ENCODE measurements at places on chromosomes 3 and 15.

DNA sequence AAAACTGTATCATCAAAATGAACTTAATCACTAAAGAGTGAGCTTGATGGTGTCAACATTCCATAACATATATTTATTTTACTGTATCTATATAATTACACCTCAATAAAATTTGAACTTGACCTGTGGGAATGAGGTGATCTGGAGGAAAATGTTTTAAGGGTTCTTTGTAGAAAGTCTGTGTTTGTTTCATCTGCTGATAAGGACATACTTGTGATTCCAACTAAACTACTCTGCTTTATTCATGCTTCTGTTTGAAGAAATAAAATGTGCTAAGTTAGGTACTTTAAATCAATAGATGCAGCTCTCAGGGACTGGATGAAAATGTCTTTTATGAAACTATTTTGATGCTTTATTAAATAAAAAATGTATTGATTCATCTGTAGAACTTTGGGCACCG, 11.6 kb upstream of the PLOD2 start:
- no peak for DNase-seq

GRCh38 chr3:127483902-127484591, 106.5 kb downstream of the TPRA1 start:
- DNase-seq = no peak

GRCh38 chr3:158531334-158531733, 39.7 kb upstream of the MLF1 start:
- no peak for DNase-seq

DNA sequence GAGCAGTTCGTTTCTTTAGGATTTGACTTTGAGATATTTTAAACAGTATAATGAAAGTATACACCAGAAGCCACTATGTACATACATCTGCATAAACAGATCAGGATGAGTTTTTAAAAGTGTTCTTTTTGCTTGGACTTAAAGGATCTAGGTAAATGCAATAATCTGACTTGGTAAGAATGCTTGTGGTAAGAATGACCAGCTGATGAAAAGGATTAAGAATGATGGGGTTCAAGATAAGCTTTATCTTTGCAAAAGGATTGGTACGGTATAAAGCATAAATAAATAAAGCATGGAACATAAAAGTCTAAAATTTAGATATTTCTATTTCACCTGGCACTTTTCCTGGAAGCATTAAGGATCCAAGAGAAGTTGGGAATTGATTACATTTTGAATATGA, 9.8 kb upstream of the MME start:
- no peak for DNase-seq

DNA sequence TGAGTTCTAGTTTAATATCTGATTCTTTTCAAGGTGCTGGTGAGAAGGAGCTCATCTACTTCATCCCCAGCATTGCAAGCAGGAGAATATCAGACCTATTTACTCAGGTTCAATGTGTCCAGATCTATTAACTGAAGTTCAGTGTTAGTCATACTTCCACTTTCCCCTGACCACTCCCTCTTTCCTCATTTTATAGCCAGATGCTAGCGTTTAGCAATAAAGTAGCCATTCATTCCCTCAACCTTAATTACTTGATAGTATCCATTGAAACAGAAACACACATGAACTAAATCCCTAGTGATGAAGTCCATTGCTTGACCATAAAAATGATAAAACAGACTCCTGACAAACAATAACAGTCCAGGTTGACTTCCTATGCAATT, 60.0 kb downstream of the RPL22L1 start:
- DNase-seq = no peak
